ENCODE measurements at places on chromosomes 16 and 17. TPM values are rescaled to one million over a fixed set of nuclear protein-coding genes. Genes with fewer than 3 reads are reported as not detected.
A peak's percentile ranks its signal among the peaks of the same experiment; 100 is the strongest.

GRCh38 chr16:81600275-81600674 is 155.7 kb downstream of the CMIP start:
- peaks cover 3% of the 10 kb centered on the region for H3K36me3 ChIP-seq
- H3K27ac ChIP-seq, result no peak overlapping the region
- H3K4me1 ChIP-seq, result peaks cover 47% of the 10 kb centered on the region

GRCh38 chr17:62321451-62321850 is 58.9 kb upstream of the EFCAB3 start:
- no peaks in the 10 kb centered on the region for H3K4me1 ChIP-seq
- no peak overlapping the region for H3K27ac ChIP-seq
- H3K27me3 ChIP-seq, result peaks cover 45% of the 10 kb centered on the region
- no peaks in the 10 kb centered on the region for H3K36me3 ChIP-seq
- no peak overlapping the region for H3K4me3 ChIP-seq

DNA sequence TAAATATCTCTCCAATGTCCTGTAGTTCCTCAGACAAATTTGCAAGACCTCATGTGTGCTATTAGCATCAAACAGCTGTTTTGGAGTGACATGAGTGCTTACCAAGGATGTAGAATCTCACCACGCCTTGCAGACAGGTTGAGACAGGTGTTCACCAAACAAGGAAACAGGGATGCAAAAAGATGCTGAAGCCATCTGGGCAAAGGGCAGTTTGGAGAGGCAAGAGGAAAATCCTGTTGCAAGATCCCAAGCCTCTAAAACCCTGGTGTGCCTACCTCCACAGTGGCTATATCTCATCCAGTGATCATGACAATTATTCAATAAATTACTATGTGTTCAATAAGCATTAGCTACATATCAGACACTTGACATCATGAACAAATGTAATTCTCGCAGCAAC is 373.7 kb downstream of the SOX9 start:
- H3K27me3 ChIP-seq, result peaks cover 7% of the 10 kb centered on the region
- H3K4me1 ChIP-seq, result no peaks in the 10 kb centered on the region
- no peak overlapping the region for H3K27ac ChIP-seq
- H3K4me3 ChIP-seq, result no peak overlapping the region
- no peak for DNase-seq
- H3K36me3 ChIP-seq, result no peaks in the 10 kb centered on the region

The UMOD gene
- not detected for polyA plus RNA-seq

The RNF40 gene
- polyA plus RNA-seq, result 15.0 TPM

- peaks cover 16% of the 10 kb centered on the region for H3K4me1 ChIP-seq
- peak overlapping the region; percentile 82 for H3K4me3 ChIP-seq
- H3K27ac ChIP-seq, result no peak overlapping the region
These were observed 1.4 kb upstream of the GAA start for GRCh38 chr17:80100035-80100323.

GRCh38 chr16:74309789-74310781 is 13.5 kb downstream of the PSMD7 start:
- H3K27ac ChIP-seq, result no peak overlapping the region
- H3K4me3 ChIP-seq, result no peak overlapping the region
- peaks cover 8% of the 10 kb centered on the region for H3K4me1 ChIP-seq
- no peaks in the 10 kb centered on the region for H3K27me3 ChIP-seq

DNA sequence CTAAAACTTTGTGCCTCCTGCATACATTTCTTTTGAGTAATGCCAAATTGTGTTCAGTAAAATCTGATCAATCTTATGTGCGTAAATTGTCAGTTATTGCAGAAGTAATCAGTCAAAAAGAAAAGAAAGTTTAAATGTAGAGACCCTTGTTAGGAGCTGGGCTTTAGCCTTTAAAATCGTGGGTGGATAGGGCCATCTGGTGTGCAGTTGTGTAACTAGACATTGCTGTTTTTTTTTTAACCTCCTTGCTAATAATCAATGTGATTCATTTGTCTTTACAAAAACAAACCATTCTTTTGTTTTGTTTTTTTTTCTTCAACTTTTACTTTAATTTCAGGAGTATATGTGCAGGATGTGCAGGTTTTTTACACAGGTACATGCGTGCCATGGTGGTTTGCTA is 5.3 kb upstream of the WWOX start:
- DNase-seq, result no peak
- no peak overlapping the region for H3K27ac ChIP-seq
- peaks cover 5% of the 10 kb centered on the region for H3K4me1 ChIP-seq
- H3K4me3 ChIP-seq, result no peak overlapping the region

The HLF gene
- polyA plus RNA-seq, result not detected

DNA sequence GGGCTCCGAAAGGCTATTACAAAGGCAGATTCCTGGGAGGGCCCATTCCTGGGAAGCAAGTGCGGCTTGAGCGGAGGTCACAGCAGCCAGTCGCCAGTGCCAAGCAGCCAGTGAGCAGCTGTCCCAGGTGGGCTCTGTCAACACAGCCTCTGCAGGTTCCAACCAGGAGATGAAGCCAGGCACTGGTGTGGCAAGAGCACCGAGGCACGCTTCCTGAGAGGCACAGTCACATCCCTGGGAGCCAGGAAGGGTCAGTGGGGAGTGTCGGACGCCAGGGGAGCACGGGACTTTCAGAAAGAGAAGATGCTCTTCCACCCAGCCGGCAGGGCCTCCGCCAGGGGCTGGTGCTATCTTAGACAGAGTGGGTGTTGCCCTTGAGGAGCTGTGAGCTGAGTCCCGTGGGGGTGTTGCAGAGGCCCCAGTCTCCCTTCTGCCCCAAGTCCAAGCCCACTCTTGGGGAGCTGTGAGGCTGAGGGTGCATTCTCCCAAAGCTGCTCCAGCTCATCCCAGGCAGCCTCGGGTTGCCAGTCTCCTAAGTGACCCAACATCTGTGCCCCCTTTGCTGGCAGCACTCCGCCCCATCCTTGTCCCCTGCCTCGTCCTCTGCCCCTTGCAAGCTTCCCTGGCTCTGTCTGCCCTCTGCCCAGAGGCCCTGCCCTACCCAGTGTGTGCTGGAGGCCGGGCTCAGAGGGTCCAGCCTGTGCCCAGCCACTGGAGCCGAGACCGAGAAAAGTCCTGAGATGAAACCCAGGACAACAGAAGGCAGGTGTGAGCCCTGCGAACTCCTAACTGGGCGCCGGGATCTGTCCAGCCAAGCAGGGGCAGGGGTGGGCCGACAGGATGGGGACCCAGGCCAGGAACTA is 6.6 kb downstream of the UBALD1 start:
- H3K27ac ChIP-seq, result no peak overlapping the region
- DNase-seq, result no peak
- H3K27me3 ChIP-seq, result no peaks in the 10 kb centered on the region
- no peak overlapping the region for H3K4me3 ChIP-seq
- H3K36me3 ChIP-seq, result no peaks in the 10 kb centered on the region

The CMTM2 gene
- polyA plus RNA-seq, result not detected

GRCh38 chr17:72392056-72393010 is 271.5 kb downstream of the SOX9 start:
- no peaks in the 10 kb centered on the region for H3K36me3 ChIP-seq
- H3K4me3 ChIP-seq, result no peak overlapping the region
- no peak for DNase-seq

DNA sequence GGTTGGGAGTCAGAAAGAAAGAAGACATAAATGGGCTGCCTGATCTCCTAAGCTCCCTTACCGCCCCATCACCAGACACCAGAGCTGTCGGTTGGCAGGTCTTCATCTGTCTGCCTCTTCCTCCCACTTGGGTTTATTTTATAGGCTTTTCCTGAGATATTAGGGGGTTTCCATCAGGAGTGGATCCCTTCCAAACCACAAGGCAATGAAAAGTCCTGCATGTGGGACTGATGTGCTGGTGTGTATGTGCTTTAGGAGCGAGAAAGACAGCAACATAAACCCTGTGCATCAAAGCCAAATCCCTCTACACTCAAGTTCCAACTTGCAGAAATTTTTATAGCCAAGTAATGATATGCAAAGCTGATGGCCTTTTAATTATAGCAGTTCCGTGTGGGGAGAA is 389.5 kb downstream of the SLC39A11 start:
- H3K36me3 ChIP-seq, result peaks cover 24% of the 10 kb centered on the region
- H3K4me3 ChIP-seq, result no peak overlapping the region
- no peak for DNase-seq

GRCh38 chr16:27359051-27359450 is 42.9 kb upstream of the IL21R start:
- H3K27me3 ChIP-seq, result no peaks in the 10 kb centered on the region
- H3K4me1 ChIP-seq, result peaks cover 37% of the 10 kb centered on the region
- no peak overlapping the region for H3K4me3 ChIP-seq
- H3K27ac ChIP-seq, result peak overlapping the region; percentile 80
- H3K36me3 ChIP-seq, result peaks cover 44% of the 10 kb centered on the region

DNA sequence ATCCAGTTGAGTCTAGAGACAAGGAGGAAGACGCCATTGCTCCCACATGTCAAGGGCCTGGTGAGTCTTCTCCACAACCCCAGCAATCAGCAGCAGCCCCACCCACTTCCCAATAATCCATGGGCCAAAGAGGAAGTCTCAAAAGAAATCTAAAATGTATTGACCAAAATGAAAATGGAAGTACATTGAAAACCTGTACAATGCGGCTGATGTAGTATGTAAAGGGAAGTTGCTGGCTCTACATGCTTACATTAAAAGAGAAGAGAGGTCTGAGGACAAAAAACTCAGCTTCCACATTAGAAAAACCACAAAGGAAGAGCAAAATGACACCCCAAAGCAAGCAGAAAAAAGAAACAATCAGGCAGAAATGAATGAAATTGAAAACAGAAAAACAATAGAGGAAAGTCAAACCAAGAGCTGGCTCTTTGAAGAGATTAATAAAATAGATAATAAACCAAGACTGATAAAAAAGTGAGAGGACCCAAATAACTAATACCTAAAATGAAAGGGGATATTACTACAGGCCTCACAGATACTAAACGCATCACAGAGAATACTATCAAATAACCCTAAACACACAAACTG is 100.6 kb upstream of the METRNL start:
- H3K4me3 ChIP-seq, result peak overlapping the region; percentile 49
- H3K27ac ChIP-seq, result peak overlapping the region; percentile 72
- no peaks in the 10 kb centered on the region for H3K27me3 ChIP-seq
- peaks cover 34% of the 10 kb centered on the region for H3K4me1 ChIP-seq
